T-helper 2 cell (primary cell): ENCODE measurements at places on chromosomes 7 and 10.

- no peak for DNase-seq
These were observed 4.0 kb upstream of the IGF2BP3 start for GRCh38 chr7:23474094-23474828.

- no peak for DNase-seq
These were observed 14.5 kb downstream of the OR9A2 start for GRCh38 chr7:143012409-143012808.

- DNase-seq, result no peak
These were observed 26.0 kb upstream of the ARHGAP12 start for GRCh38 chr10:31954410-31955191.

- no peak for DNase-seq
These were observed 560.9 kb downstream of the DNAJB6 start for GRCh38 chr7:157897681-157898080.

- DNase-seq, result no peak
These were observed 105.7 kb upstream of the DKK1 start for GRCh38 chr10:52208365-52208764.

DNA sequence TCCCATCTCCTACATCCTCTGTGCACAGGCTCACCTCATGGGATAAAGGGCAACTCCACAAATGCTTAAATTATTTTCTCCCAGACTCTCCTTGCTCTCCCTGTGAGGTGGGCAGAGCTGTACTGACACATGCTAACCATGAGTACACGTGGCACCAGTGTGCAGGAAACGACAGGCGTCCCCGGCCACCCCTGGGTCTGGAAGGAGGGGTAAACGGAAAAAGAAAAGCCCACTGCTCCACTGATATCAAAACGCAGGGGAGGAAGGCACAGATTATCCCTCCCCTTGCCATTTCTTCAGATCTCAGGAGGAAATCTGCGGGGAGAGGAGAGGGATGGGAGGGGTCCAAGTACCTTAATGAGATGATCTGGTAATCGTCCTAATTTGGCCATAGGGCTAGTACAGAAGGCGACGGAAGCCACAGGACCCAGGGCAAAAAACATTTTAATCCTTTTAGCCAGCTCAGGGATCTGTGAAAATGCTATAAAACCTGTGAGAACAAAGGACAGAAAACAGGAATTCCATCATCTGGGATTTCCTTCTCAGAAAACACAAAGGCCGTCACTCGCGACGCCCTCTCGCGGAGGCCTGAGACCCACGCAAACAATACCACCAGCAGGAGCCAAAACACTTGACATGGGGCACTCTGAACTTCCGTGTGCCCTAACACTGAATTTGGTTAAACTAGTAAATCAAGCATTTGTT, 17.8 kb upstream of the CH25H start:
- no peak for DNase-seq
